RWPE2 (cell line): ENCODE measurements at places on chromosomes 16 and 17.

DNA sequence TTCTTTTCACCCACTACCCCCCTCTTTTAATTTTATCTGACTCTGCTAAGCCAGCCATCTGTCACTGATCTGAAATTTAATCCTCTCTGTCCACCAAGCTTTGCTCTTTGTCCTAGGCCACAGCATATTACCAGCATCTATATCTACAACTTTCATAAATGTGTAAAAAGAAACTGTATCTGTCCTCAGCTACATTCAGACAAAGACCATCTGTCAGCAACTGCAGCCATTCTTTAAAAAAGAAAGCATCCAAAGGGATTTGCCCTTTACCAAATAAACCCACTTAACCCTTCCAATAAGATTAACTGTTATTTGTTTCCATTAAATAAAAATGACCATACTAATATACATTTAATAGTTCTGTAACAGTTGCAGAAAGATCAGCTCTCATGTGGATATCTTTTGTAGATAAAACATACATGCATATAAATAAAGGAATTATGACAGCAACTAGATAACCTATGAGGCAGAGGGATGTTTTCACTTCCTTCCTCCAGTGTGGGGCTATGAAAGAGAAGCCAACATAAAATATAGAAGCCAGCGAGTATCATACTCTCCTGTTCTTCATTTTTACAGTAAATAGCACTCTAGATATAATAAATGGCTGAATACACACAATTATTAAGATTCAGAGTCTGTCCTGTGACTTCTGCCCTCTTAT lies 602.5 kb upstream of the SALL1 start:
- no peak for DNase-seq

DNA sequence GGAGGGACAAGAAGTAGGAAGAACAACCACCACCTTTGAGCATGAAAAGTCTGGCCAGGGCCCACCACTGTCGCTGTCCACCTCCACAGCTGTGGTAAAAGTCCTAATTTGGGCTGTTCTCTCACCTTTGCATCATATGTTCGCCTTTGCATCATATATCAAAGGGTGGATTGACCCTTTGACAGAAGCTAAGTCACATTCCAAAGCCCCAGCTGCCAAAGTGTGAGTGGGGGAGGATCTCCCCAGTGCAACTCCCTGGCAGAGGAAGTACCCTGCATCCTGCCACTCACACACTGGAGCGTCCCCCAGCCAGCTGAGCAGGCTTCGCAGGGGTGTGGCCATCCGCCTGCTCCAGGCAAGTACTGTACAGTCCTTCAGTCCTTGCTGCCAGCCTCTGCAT lies 12.7 kb upstream of the SPECC1 start:
- no peak for DNase-seq

DNA sequence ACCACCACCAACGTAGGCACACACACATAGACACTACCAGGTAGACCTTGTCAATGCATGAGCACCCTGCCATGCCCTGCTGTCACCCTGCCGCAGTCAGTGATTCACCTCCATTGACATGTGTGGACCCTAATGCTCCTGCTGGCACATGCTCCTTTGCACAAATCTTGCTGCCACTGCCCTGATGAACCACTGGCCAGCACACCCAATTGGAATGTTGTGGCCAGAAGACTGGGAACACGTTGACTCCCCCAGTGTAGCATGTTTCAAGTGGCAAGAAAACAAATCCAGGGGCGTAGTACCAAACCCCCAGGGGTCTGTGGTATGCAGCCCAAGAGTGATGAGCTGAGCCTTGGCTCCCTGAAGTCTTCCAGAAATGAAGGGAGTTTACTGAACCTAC lies 486.4 kb upstream of the KIF2B start:
- DNase-seq: no peak

DNA sequence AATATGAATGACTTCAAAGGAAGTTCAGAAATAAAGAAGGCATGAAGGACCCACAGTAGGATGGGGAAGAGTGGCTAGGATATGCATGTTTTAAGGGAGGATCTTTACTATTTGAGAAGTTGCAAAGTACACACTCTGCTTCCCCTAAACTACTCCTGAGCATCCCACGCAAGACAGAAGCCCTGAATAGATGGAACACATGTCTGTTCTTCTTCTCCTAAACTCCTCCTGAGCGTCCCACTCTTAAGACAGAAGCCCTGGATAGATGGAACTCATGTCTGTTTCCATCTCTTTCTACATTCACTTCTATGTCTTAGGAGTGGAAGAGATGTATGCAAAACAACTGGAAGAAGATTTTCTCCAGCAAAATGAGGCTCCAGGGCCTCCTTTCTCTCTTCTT lies 88.4 kb downstream of the VAT1L start:
- no peak for DNase-seq

DNA sequence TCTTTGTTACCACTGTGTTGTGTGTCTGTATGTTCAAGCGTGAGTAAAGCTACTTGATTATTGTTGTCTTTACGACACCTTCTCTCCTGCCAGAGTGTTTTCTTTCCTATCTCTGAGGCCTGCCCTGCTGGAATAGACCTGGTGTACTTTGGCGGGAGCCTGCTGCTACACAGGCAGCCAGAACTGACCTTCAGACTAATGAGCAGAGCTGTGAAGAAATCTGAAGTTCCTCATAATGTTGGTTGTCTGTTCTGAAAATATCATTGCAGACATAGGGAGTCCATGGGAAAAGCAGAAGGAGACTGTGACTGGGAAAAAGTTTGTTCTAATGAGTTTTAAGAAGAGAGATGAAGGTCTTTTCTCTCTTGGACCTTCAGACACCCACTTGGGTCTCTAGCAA lies 9.8 kb downstream of the RHOT1 start:
- DNase-seq: no peak

GRCh38 chr17:82108496-82108945 lies 10.5 kb upstream of the FASN start:
- no peak for DNase-seq

DNA sequence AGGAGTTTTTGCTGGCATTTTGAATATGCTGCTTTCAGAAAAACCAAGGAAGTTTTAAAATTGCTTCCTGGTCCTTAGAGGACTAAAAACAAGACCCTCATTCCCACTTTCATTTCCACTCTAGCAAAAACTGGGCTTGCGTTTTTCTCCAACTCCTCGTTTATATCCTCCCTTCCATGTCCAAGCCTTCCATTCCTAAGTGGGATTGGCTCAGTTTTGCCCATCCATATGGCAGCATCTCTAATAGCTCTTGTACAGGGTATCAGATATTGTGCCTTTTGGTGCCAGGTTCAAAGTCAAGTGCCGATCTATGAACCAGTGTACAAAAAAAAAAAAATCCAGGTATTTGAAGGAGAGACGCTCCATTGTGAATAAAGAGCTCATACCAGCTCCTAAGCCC lies 9.9 kb upstream of the TBKBP1 start:
- no peak for DNase-seq

- DNase-seq: no peak
Measured at GRCh38 chr16:73204359-73205152, 156.6 kb upstream of the ZFHX3 start.

- peak; percentile 19 for DNase-seq
Measured at GRCh38 chr17:300881-301280, 51.7 kb downstream of the RPH3AL start.

DNA sequence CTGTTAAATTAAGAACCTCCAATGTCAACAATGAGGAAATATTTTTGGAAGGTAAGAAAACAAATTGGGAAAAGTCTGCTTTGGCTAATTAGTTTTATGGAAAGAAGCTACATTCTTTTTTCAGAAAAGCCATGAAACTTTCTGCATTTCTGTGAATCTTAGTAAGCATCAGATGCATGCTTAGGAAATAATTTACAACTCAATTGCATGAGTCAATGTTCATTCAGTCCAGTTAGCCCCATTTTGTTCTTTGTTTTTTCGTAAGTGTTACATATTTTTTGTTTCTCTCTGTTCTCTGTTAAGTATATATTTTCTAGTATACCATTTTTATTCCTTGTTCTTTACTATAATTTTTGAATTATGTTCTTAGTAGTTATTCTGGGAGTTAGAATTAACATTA lies 195.2 kb upstream of the KIF2B start:
- DNase-seq: no peak

- DNase-seq: no peak
Measured at GRCh38 chr17:34800661-34801060, 160.6 kb downstream of the CCT6B start.

- DNase-seq: no peak
Measured at GRCh38 chr17:60164697-60165096, 14.9 kb downstream of the CA4 start.

DNA sequence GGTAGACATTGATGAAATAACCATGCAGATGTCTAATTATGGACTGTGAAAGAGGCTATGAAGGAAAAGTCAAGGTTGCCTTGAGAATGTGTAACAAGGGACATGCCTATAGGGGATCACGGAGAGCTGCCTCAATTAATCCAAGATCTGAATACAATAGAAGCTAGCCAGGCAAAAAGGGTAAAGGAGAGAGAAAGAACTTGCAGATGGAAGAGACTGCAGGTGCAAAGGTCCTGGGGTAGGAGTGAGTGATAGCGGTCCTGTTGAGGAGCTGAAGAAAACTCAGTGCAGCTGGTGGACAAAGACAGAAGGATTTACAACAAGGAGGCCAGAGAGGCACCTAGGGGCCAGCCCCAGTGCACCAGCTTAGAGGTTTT lies 15.9 kb upstream of the TNS4 start:
- peak; percentile 5 for DNase-seq

DNA sequence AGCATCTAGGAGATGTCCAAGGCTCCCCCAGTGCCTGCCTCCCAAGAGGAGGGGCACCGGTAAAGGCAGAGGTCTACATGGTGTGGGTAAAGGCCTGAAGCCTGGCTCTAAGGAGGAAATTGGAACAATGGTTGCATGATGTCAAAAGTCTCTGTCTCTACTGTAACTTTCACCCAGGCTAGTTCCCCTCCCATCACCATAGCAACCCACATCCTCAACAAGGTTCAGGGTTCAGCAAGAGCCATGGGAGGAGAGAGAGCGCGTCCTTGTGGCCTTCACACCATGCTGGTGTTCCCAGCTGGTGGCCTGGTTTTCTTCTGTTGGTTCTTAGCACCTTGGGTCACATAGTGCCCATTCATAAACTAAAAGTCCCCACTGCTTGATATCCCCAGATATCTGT lies 196.7 kb upstream of the CDH5 start:
- no peak for DNase-seq

- no peak for DNase-seq
Measured at GRCh38 chr16:58249388-58249779, 45.4 kb downstream of the PRSS54 start.

DNA sequence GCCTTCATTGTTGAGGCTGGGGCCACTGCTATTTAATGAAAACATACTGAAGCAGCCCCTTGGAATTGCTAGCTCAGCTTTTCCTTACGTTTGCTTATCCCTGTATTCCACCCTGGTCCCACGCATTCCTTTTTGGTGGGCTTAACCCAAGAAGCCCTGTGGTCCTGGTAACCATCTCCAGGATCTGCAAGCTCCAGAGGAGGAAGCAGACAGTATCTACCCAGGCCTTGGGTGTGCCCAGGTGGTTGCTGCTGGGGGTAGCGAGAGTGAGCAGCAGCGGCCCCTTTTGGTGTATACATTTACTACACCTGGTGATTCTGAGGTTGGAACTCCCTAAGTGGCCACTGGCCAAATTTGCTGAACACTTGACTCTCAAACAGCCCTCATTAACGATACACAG lies 97.7 kb downstream of the CBLN1 start:
- DNase-seq: no peak

DNA sequence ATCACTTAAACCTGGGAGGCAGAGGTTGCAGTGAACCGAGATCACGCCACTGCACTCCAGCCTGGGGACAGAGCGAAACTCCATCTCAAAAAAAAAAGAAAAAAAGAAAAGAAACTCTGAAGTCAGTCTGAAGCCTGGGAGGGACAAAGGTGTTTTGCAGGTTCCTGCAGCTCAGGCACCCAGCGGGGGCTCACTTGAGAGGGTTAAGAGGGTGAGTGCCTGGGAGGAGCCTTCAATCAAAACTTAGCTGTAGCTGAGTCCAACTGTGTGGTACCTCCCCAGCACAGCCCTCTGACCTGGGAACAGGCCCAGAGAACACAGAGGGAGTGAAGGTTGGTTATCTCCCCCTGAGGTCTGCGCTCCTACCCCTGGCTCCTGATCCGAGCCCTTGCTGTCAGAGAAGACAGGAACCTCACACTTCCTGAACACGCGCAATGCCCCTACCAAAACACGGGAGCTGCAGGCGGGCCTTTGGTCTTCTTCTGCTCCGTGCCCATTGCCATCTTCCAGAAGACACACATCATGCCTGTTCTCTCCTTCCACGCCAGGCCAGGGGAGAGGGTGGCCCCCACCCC lies 20.4 kb upstream of the ZC3H18 start:
- DNase-seq: no peak

DNA sequence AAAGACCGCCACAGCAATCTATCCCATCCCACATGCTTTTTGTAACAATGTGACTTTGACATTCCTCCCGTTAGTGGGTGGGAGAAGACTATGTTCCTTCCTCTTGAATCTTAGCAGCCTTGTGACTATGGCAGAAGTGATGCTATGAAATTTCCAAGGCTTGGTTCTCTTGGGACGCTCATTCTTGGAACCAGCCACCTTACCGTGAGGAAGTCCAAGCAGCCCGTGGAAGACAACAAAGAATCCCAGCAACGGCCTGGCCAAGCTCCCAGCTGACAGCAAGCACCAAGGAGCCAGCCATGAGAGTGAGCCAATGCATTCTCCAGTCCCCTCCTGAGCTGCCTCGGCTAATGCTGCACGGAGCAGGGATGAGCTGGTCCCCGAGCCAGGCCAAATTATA lies 62.3 kb downstream of the VPS53 start:
- no peak for DNase-seq

DNA sequence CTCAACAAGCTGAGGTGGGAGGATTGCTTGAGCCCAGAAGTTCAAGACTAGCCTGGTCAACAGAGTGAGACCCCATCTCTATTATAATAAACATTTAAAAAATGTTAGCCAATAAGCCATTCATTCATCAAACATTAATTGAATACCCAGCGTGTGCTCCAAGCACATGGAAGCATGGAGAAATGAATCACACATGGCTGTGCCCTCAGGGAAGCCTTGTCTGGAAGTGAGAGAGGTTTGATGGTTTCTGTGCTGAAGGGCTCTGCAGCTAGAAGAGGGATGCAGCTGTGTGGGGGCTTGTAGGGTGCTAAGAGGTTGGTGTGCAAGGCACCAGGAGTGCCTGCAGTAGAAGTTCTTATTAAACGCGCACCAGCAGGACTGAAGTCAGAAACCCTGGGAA lies 11.2 kb downstream of the CYB5D2 start:
- DNase-seq: no peak
